ENCODE measurements at places on chromosomes 2 and 18. TPM values are rescaled to one million over a fixed set of nuclear protein-coding genes. Genes with fewer than 3 reads are reported as not detected.

Gene UBE2F
- total RNA-seq, result 64.5 TPM

Gene LRP2
- total RNA-seq, result 0.17 TPM

Gene CDCA7
- 34.3 TPM for total RNA-seq

Gene RGPD8
- total RNA-seq, result 15.1 TPM

Gene TPO
- not detected for total RNA-seq

Gene USP14
- 111 TPM for total RNA-seq

Gene CD28
- 70.0 TPM for total RNA-seq

Gene MAP2
- not detected for total RNA-seq

Gene CD302
- 0.61 TPM for total RNA-seq

Gene ESPNL
- 0.04 TPM for total RNA-seq

Gene L3MBTL4
- total RNA-seq, result 0.17 TPM

Gene KIF5C
- 25.4 TPM for total RNA-seq

Gene MOGAT1
- not detected for total RNA-seq

Gene LONRF2
- 0.08 TPM for total RNA-seq

Gene BOLL
- not detected for total RNA-seq

Gene LIMS4
- 0.59 TPM for total RNA-seq

Gene ICOS
- 80.0 TPM for total RNA-seq

Gene TEKT4
- not detected for total RNA-seq

Gene ATF2
- 49.8 TPM for total RNA-seq

Gene VRK2
- total RNA-seq, result 24.8 TPM

Gene MAPRE3
- total RNA-seq, result 3.8 TPM

Gene UGT1A8
- not detected for total RNA-seq

Gene NOSTRIN
- total RNA-seq, result not detected

Gene IL18R1
- total RNA-seq, result 25.1 TPM

Gene CAPN14
- total RNA-seq, result 0.30 TPM

Gene TCF23
- not detected for total RNA-seq

Gene RIT2
- total RNA-seq, result not detected

Gene UGT1A5
- total RNA-seq, result not detected

Gene AGBL5
- total RNA-seq, result 15.1 TPM

Gene HOXD13
- total RNA-seq, result not detected

Gene DPP4
- total RNA-seq, result 25.2 TPM

Gene ORMDL1
- 76.8 TPM for total RNA-seq

Gene SNED1
- total RNA-seq, result 0.63 TPM

Gene IL36G
- total RNA-seq, result not detected

Gene EVX2
- not detected for total RNA-seq

Gene CCDC148
- not detected for total RNA-seq

Gene IL1RL2
- total RNA-seq, result 0.27 TPM

Gene ONECUT2
- total RNA-seq, result not detected

Gene COLEC12
- total RNA-seq, result not detected

Gene CHAC2
- 24.9 TPM for total RNA-seq

Gene TXNDC2
- not detected for total RNA-seq

Gene LOXHD1
- total RNA-seq, result not detected

Gene CD8B
- 250 TPM for total RNA-seq

Gene STEAP3
- total RNA-seq, result 0.44 TPM

Gene EMX1
- 0.25 TPM for total RNA-seq

Gene VIT
- total RNA-seq, result not detected

Gene NAT8
- not detected for total RNA-seq

Gene TRIB2
- total RNA-seq, result 4.5 TPM

Gene SNTG2
- 0.52 TPM for total RNA-seq

Gene ERFE
- 0.21 TPM for total RNA-seq

Gene LINC00305
- not detected for total RNA-seq

Gene LOXL3
- total RNA-seq, result 1.6 TPM

Gene IGFBP5
- total RNA-seq, result not detected

Gene MAL
- 30.7 TPM for total RNA-seq

Gene DCDC2C
- total RNA-seq, result not detected

Measured in activated CD8-positive, alpha-beta memory T cell treated with anti-CD3 and anti-CD28 coated beads for 36 hours (primary cell).